ENCODE measurements at places on chromosomes 12 and 14.

- no peak for DNase-seq
These were observed 75.3 kb downstream of the COCH start for GRCh38 chr14:30949651-30950050.

DNA sequence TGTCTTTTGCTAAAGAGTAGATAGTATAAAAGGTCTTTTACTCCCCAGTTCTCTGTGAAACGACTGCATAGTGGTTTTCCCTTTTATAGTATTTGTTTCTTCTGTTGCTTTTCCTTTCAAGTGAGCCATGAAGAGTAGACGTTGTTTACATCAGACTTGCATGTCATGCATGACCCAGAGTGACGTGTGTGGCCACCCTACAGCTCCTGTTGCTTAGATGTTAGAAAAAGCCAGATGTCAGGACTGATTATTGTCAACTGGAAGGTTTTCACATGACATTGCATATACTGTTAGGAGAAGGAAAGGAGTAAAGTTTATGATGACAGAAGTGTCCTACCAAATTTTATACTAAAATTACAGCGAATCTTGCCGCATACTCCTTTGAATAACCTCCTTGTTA, 1.3 kb upstream of the RD3L start:
- no peak for DNase-seq

GRCh38 chr14:93855737-93856136, 67.5 kb upstream of the PRIMA1 start:
- DNase-seq = no peak

GRCh38 chr14:57999471-57999870, 133.6 kb upstream of the SLC35F4 start:
- DNase-seq = no peak

DNA sequence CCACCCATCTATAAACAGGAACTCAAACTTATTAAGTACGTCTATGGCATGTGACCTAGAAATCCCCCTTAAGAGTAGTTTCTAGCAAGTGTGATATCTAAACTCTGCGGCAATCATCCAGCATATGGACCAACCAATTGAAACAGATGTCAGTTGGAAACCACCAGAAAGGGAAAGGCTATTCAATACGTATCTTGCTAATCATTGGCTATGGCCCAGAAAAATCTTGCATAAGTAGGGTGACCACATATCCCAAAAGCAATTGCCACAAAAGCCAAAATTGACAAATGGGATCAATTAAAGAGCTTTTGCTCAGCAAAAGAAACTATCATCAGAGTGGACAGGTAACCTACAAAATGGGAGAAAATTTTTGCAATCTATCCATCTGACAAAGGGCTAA, 24.2 kb downstream of the SYNJ2BP start:
- DNase-seq = no peak

- no peak for DNase-seq
These were observed 249.5 kb downstream of the PHLDA1 start for GRCh38 chr12:75782069-75782581.

DNA sequence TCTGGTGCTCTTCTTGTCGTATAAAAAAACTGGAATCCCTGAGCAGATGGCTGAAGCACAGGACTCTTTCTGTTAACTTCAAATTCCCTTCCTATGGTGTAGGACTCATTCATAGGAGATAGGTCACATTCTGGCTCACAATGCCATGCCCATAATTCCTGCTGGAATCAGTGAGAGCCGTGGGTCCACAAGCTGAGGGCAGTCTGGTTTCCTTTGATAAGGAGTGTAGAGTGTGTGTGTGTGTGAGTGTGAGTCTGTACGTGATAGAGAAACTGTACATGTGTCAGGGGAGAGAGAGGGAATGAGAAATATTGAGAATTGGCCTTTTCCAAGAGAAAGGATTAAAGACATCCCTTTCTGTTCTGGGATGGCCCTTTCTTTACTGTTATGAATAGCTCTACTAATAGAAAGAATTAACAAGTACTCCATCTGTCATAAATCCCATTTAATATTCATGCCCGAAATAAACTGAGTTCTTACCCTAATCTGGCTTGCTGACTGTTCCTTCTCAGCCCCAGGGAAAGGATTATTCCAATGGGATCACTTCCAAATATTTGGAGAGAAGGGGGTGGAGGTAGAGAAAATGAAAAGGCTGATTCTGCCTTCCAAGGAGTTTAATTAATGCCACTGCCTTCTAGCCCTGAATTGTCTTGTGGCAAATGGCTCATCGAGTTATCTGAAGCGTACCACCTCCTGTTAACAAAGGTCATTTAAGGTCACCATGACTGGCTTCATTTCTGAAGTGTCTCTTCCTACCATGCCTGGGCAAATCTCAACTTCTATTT, 79.0 kb downstream of the TMX1 start:
- DNase-seq = no peak

DNA sequence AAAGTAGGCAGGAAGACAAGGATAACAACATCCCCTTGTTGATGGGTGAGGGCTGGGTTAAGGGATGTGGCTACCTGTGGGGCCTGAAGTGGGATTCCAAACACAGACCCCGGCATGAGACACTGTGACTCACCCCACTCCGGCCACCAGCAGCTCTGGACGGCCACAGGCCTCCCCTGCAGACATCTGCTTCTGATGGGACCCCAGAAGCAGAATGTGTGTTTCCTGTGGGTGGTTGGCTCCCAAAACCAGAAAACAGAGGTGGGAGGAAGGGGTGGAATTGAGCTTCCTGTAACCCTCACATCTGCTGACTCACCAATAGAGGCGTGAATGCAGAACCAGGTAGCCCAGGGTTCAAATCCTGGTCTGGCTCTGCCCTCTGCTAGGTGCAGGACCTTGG, 216.6 kb upstream of the PWP1 start:
- DNase-seq = no peak

DNA sequence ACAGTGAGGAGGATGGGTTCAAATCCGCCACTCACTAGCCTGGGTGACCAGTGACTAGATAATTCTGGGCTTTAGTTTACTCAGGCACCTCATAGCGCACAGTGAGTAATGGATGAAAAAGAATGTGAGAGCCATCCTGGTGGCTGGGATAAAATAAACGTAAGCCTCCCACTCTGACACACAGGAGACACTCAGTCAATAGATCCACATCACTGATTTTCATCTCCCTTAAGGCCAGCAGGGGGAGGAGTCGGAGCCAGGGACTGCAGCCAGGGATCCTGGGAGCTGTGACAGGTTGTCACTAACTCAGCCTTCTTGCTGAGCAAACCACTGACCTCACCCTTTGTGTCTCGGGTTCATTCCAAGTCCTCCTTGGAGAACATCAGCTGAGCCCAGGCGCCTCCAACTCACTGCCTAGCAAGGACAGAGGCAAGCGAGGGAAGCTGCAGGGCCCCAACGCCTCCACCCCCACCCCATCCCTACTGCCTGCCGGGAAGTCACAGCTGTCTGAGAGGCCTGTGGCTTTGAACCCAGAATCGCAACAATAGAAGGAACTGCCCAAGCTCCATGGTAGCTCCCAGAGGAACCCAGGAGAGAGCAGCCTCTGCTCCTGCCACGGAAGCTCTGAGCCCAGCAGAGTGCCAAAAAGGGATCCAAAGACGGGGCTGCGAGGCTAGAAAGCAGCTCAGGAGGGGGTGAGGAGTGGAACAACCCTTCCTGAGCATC, 30.7 kb downstream of the PXN start:
- DNase-seq = no peak

GRCh38 chr14:101186992-101187815, 283.7 kb upstream of the RTL1 start:
- no peak for DNase-seq

DNA sequence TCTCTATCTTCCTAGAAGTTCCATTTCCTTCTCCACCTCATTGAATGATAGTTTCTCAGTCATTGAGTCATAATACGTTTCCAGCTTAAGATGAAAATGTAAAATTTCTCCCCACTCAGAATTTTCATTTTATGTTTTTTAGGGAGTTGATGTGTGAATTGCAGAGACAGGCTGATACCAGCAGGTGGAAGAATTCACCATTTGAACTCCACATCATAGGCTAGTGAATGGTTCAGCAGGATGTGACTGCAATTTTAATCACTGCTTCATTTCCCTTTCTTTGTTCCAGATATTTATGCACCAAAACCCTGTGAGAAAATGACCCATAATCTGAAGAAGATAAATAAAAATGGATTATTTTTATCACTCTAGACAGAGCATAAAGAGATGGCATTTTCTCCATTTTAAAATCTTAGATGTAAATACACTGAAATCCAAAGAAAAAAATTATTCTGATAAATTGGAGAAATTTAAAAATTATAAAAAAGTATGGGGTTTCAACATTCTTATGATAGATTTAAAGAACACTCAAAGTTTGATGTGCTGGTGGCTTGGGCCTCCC, 10.6 kb upstream of the PYGL start:
- no peak for DNase-seq

DNA sequence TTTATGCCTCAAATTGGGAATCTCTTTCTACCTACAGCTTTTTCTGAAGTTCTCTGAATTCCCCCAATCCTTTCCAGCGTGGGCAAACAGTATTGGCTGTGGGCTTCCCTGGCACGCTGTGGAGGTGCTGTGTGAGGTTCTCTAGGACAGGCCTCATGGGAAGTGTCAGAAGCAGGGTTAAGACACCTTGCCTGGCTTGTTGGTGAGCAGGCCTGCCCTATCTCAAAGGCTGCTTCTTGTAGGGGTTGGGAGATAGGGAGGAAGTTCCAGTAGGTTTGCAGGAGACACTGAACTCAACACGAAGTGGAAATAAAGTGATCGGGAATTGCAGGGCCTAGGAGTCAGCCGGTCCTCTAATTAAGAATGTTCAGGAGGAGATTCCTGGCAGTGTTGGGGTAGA, 30.0 kb upstream of the DCD start:
- DNase-seq = no peak

DNA sequence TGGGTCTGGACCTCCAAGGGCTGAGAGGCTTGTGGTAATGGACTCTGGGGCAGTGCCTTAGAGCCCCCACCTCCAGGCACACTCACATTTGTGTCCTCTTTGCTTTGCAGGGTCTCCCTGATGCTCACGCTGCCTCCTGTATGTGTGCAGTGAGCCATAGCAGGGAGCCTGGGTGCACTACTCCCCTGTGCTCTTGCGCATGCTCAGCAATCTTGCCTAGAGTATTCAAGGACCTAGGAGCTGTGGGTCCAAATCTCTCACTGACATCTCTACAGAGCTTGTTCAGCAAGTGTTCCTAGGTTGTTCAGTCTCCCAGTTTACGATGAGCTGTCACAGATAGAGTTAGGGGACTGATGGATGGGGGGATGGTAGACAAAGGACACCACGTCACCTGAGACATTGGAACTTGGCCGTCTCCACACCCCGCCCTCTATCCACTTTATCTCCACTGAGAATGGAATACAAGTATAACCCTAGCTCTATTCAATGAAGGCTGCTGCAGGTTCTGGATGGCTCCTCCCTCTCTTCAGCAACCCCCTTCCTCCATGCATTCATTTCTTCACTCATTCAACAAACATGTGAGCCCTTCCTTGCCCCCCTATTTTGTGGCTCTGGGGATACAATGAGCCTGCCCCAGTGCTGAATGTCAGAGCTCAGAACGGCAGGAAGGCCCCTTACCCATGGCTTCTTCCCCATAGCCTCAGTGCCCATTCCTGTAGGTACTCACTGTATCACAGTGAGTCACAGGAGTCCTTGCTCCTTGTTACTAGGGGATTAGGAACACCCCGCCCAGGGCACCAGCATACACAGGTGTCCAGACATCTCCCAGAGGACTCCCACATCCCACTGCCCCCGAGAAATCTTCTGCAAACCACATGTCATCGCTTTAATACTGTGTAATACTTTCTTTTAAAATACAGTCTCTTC, 31.2 kb downstream of the FIGNL2 start:
- no peak for DNase-seq

GRCh38 chr12:55720894-55721444, 776 bp downstream of the RDH5 start:
- no peak for DNase-seq

- no peak for DNase-seq
These were observed 322.9 kb downstream of the DAD1 start for GRCh38 chr14:22266142-22266442.

GRCh38 chr12:11998944-11999315, 71.8 kb upstream of the BCL2L14 start:
- no peak for DNase-seq

- DNase-seq = no peak
These were observed 2.6 kb upstream of the MMP19 start for GRCh38 chr12:55845361-55845760.

DNA sequence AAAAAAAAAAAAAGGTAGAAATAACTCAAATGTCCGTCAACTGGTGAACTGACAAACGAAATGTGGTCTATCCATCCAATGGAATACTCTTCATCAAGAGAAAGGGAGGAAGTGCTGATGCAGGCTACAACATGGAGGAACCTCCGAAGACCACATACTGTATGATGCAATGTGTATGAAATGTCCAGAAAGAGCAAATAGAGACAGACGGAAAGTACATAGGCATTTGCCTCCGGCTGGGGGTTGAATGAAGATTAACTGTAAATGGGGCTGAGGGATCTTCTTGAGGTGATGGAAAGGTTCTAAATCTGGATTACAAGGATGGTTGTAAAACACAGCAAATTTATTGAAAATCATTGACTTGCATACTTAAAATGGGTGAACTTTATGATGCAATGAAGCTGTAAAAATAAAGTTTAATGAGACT, 35.4 kb downstream of the DLK1 start:
- no peak for DNase-seq

DNA sequence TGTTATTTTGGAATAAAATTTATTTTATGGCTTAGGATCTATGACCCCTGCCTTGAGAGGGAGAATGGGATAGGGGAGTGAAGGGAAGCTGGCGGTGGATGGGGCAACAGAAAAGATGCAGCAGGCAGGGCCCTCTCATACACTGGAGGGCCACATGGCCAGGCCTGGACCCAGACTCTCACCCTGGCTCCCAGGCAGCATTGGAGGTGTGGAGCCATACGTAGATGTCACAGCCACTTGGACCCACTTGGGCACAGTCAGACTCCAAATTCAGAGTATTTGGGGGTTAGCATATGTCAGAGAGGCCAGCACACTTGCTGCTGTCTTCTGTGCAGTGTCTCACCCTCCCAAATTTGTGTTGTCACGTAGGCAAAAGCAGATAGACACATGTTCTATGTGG, 6.5 kb downstream of the NAB2 start:
- no peak for DNase-seq

- DNase-seq = no peak
These were observed 144.6 kb downstream of the SUDS3 start for GRCh38 chr12:118521036-118521370.

DNA sequence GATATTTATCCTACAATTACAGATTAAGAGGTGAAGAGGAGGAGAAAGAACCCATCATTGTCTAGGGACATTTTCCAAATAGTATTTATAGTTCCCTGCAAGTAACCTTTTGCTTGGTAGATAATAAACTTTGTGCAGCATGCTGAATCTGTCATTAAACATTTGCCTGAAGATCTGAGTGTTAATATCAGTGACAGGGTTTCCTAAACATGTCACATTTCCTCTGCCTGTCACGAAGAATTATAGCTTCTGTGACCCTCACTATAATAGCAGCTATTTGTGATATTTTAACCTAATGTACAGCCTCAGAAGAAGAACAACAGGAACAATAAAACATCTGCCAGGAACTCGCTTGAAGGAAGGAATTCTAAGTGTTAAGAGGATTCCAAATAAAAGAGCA, 350.3 kb downstream of the GXYLT1 start:
- DNase-seq = no peak

GRCh38 chr12:8088574-8088973, 6.5 kb downstream of the NECAP1 start:
- no peak for DNase-seq

All from NCI-H1048 (cell line).